Fibroblast of skin of abdomen (primary cell): ENCODE measurements at places on chromosomes 1 and 21.

GRCh38 chr1:172905452-172905851, 145.3 kb downstream of the TNFSF18 start:
- DNase-seq: peak; percentile 67

DNA sequence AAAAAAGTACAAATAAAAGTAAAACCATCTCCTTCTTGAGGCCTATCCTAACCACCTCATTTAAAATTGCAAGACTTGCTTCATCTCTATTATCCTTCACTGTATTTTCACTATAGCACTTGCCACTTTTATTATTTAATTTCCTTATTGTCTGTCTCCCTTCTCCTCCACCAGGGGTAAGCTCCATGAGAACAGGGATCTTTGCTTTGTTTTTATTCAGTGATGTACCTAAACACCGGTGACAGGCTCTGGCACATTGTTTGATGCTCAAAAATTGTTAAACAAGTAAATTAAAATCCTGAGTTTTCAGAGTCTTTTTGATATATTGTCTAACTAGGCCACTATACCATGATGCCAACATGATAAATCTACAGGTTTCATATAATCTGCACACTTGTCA, 17.2 kb upstream of the SPEN start:
- DNase-seq: no peak

DNA sequence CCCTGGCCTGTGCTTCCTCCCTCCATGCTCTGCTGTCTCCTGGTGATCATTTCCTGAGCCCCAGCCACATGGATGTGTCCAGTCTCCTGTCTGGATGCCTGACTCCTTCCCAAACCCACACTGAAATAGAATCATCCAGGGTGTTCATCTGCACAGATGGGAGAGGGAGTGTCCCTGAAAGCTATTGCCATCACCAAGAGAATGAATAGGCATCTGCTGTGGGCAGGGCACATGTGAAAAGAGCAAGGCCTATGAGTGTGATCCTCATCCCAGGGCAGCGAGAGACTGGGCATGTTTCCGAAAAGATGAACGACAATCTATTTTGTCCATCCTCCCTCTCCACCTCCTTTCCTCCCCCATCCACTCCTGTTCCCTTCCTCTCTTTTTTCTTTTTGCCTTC, 5.0 kb downstream of the IGSF21 start:
- no peak for DNase-seq

- no peak for DNase-seq
Measured at GRCh38 chr1:11214698-11215380, 25.7 kb downstream of the ANGPTL7 start.

DNA sequence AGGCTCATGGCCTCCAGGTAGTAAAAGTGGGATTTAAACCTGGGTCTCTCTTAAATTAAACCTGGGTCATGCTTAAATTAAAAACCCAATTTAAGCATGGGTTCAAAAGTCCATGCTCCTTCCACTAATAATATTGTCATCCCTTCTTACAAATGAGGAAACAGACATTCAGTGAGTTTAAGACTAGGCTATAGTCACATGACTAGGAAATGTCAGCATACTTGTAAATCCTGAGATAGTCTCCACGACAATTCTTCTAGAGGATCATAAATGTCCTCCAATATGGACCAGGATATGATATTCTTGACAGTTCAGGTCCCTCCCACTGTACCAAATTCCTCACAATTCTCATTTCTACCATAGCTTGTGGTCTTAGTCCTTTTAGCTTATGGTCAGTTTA, 10.5 kb upstream of the IGFN1 start:
- no peak for DNase-seq
